ENCODE measurements at places on chromosomes 4 and X. TPM values are rescaled to one million over a fixed set of nuclear protein-coding genes. Genes with fewer than 3 reads are reported as not detected.

DNA sequence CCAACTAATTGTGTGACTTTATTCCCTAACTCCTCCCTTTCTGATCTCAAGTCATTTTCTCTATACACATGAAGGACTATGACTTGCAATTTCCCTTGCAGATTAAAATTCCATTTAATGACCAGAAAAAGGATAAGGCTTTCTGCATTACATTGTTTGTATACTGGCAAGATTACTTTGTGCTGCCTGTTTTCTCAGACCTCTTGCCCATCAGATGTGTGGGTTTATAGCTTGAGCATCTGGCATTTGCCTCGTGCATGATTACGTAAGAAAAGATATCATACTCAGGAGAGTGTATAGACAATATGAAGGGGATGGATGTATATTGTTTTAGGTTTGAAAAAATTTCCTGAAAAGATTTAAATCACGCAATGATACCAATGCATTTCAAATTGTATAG, 593.8 kb upstream of the SLIT2 start:
- DNase-seq: no peak
- no peaks in the 10 kb centered on the region for H3K27me3 ChIP-seq
- H3K36me3 ChIP-seq: no peaks in the 10 kb centered on the region

DNA sequence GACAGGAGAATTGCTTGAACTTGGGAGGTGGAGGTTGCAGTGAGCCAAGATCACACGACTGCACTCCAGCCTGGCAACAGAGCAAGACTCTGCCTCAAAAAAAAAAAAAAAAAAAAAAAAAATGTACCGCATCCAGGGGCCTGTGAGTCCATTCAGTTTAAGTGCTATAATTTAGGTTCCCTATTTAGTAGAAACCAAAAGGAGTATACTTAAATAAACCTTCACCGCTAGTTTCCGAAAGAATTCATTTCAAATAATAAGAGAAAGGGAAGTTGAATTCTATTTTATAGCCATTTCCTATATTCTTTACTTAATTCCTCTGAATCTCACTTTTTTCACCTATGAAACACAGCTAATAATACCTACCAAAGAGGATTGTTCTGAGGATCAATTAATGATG, 20.8 kb upstream of the LRBA start:
- no peak for DNase-seq
- H3K36me3 ChIP-seq: no peaks in the 10 kb centered on the region
- H3K4me1 ChIP-seq: peaks cover 10% of the 10 kb centered on the region
- H3K27ac ChIP-seq: no peak overlapping the region
- no peak overlapping the region for H3K4me3 ChIP-seq

DNA sequence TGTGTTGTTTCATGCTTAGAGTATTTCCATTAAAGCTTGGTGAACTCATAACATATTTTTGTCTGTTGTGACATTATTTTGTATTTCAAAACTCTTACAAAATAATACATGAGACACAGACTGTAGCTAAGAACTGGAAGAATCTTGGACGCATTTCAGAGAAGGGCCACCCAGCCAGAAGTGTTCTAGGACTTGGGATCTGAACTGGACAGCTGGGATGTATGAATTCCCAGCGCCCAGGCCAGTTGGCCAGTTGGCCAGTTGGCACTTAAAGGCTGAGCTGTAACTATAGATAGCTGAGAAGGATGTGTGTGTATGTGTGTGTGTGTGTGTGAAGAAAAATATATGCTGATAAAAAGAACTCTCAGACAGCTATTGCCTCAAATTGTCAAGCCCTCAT, 193.4 kb upstream of the GPR101 start:
- no peak overlapping the region for H3K4me3 ChIP-seq
- H3K36me3 ChIP-seq: no peaks in the 10 kb centered on the region
- DNase-seq: no peak
- H3K27me3 ChIP-seq: peaks cover 2% of the 10 kb centered on the region

DNA sequence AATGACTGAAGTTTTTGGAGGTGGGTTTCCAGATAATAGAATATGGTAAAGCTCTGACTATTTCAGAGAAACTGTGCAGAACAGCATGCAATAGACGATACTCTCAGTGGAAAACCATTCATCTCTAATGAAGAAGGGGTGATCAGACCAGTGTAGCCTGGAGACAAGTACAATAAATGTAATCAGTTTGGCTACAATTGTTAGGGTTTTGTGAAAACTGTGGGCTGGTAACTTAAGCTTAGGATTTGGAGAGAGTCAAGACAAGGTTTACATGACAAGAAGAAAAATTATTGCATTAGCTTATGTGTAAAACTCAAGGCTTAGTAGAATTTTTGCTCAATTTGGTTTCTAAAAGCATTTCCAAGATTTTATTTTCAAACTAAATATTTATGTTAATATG, 241.5 kb upstream of the ANKRD50 start:
- H3K4me1 ChIP-seq: no peaks in the 10 kb centered on the region
- no peaks in the 10 kb centered on the region for H3K27me3 ChIP-seq
- no peak overlapping the region for H3K27ac ChIP-seq
- DNase-seq: no peak

- no peaks in the 10 kb centered on the region for H3K27me3 ChIP-seq
- H3K4me1 ChIP-seq: peaks cover 53% of the 10 kb centered on the region
- H3K27ac ChIP-seq: peak overlapping the region; percentile 21
- no peak for DNase-seq
These were observed 1.3 kb upstream of the TMEM154 start for GRCh38 chr4:152680988-152681603.

DNA sequence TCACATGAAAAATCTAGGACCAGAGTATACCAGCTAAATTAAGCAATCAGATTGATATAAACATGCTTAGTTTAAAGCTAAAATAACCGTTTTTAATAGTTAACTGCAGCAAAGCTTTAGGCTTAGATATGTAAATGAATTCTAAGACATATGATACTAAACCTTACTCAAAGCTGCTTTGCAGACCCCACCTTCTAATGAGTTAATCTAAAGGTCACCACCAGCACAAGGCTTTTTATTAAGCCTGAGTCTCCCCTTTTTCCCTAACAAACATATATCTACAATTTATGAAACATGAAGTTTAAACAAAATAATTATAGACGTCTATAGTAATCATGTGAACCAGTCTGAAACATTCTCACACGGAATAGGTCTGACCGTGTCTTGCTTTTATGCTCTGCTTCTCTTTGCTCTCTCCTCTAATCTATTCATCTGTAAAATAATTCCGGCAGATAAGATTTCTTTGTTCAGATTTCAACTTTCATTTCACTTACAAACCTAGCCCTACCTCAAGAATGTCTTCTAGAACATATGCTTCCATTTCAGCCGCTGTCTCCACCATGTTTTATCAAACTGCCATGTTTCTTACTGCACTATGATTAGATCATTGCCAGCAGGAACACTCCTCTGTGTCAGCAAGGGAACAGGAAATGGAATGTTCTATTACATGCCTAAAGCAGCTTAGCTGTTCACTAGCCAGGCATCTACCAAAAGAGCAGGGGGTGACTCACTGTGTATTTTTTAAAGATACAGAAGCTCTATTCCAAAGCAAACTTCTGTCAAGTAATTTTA, 35.9 kb downstream of the ANKRD17 start:
- H3K36me3 ChIP-seq: peaks cover 11% of the 10 kb centered on the region
- peak; percentile 78 for DNase-seq
- H3K4me3 ChIP-seq: no peak overlapping the region
- H3K27me3 ChIP-seq: no peaks in the 10 kb centered on the region
- no peak overlapping the region for H3K27ac ChIP-seq
- H3K4me1 ChIP-seq: peaks cover 24% of the 10 kb centered on the region

- no peak overlapping the region for H3K4me3 ChIP-seq
- H3K27ac ChIP-seq: no peak overlapping the region
- DNase-seq: no peak
- no peaks in the 10 kb centered on the region for H3K36me3 ChIP-seq
- H3K27me3 ChIP-seq: no peaks in the 10 kb centered on the region
These were observed 100.3 kb upstream of the DDIT4L start for GRCh38 chr4:100290585-100290984.

DNA sequence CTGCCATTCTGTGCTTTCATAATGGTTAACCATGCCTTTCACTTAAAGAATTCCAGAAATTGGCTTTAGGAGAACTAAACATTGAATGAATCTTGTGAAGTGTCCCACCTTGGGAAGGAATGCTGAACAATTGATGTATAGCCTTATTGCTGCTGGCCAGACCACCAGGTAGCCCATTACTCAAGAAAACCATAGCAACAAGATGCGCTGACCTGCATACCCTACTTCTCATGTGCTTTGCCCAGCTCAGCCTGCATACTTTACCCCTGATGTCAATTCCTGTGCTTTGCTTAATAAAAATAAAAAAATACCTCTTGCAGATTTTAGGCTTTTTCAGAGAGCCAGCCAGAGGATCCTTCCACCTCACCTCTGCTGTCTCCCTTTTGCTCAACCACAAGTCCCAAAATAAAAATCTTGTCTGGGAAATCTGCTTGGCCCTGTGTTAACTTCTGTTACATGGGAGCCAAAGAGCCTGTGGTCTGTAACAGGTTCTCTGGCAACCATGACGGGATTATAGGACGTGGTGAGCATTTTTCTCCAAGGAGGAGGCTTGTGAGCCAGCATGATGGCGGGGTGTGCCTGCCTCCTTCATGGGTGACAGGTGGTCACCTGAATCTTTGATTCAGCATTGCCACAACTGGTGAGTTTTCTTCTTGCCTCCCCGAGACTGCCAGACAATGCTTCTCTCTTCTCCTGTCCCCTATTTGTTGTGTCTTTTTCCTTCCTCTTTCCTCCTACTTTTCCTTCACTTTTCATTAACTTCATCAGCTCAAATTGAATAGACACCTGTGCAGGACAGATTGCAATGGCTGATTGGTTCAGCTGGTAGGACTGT, 106.8 kb downstream of the ARSJ start:
- no peak overlapping the region for H3K27ac ChIP-seq
- H3K4me3 ChIP-seq: no peak overlapping the region
- H3K27me3 ChIP-seq: no peaks in the 10 kb centered on the region
- no peak for DNase-seq
- peaks cover 16% of the 10 kb centered on the region for H3K4me1 ChIP-seq

DNA sequence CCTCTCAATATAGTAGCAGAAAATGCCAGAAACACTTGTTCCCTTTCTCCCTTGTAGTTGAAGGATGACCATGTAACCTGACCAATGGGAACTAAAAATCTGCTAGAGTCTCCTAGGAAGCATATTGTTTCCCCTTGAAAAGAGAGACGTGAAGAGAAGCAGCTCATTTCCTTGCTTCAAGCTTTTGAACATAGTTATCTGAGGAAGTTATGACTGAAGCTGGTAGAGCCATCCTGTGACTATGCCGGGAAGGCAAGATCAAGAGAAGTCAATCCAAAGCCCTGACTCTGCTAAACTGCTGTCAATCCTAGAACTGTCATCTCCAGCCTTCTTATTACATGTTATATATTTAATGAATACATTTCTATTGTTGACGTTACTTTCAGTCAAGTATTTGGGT, 66.6 kb downstream of the EIF4E start:
- no peaks in the 10 kb centered on the region for H3K27me3 ChIP-seq
- no peaks in the 10 kb centered on the region for H3K4me1 ChIP-seq
- no peak overlapping the region for H3K4me3 ChIP-seq
- no peak overlapping the region for H3K27ac ChIP-seq
- no peak for DNase-seq

DNA sequence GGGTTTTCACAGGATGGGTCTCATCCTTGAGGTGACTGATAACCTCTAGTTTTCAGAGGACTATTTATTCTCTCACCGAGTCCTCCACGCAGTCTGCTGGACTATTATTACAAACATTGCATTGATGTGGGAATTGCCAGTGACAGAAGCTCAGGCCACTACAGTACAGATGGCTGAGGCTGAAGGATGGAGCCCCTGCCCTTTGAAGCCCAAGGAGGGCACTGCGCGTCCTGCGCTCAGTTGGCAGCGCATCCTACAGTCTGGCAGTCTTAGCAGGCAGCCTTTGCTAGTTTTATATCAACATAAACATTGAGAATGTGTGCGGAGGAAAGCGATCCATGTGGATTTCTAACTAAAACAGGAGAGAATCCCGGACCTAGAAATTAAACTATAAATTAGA, 1.5 kb upstream of the RELL1 start:
- peaks cover 3% of the 10 kb centered on the region for H3K27me3 ChIP-seq
- peaks cover 29% of the 10 kb centered on the region for H3K4me1 ChIP-seq
- H3K4me3 ChIP-seq: no peak overlapping the region
- H3K27ac ChIP-seq: no peak overlapping the region
- no peak for DNase-seq

DNA sequence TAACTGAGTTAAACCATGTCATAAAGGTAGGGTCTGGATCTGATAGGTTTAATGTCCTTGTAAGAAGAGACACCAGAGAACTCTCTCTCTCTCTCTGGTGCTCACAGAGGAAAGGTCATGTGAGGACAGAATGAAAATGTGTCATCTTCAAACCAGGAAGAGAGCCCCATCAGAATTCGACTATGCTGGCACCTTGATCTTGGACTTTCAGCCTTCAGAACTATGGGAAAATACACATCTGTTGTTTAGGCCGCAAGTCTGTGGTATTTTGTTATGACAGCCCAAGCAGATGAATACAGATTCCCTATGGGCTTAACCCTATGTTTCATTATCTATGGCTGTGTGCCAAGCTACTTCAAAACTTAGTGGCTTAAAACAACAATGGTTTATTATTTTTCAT, 105.5 kb upstream of the DDIT4L start:
- H3K4me3 ChIP-seq: no peak overlapping the region
- no peaks in the 10 kb centered on the region for H3K36me3 ChIP-seq
- no peak overlapping the region for H3K27ac ChIP-seq
- DNase-seq: no peak

DNA sequence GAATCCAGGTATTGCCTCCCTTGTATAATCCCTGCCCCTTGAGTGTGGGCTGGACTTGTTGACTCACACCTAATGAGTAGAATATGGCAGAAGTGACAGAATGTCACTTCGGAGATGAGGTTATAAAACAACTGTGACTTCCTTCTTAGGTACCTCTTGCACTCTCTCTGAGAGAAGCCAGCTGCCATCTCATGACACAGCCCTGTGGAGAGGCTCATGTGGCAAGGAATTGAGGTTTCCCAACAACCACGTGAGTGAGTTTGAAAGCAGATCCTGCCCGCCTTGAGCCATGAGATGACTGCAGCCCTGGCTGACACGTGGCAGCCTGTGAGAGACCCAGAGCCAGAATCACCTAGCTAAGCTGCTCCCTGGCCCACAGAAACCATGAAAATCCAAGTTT, 13.5 kb downstream of the ASB11 start:
- no peak overlapping the region for H3K4me3 ChIP-seq
- peak; percentile 6 for DNase-seq
- peaks cover 19% of the 10 kb centered on the region for H3K4me1 ChIP-seq
- no peaks in the 10 kb centered on the region for H3K36me3 ChIP-seq
- no peak overlapping the region for H3K27ac ChIP-seq
- H3K27me3 ChIP-seq: no peaks in the 10 kb centered on the region

Gene CYSLTR1
- 23.8 TPM for total RNA-seq

Gene ARMCX1
- total RNA-seq: 0.08 TPM

Gene PIR
- 1.7 TPM for total RNA-seq

Gene PCDH11X
- total RNA-seq: not detected

Gene HSD17B11
- 33.6 TPM for total RNA-seq

Gene ERAS
- total RNA-seq: not detected

Gene GNRHR
- not detected for total RNA-seq

Gene PABPC1L2A
- not detected for total RNA-seq

Gene RAI2
- not detected for total RNA-seq

Gene MAGEA4
- total RNA-seq: not detected

Measured in activated CD4-positive, alpha-beta T cell treated with anti-CD3 and anti-CD28 coated beads, Interleukin-2, amount 10 ng/mL, durations not matched to agents 7 days and 5 days (primary cell).